ENCODE measurements at places on chromosomes 16 and 17.

DNA sequence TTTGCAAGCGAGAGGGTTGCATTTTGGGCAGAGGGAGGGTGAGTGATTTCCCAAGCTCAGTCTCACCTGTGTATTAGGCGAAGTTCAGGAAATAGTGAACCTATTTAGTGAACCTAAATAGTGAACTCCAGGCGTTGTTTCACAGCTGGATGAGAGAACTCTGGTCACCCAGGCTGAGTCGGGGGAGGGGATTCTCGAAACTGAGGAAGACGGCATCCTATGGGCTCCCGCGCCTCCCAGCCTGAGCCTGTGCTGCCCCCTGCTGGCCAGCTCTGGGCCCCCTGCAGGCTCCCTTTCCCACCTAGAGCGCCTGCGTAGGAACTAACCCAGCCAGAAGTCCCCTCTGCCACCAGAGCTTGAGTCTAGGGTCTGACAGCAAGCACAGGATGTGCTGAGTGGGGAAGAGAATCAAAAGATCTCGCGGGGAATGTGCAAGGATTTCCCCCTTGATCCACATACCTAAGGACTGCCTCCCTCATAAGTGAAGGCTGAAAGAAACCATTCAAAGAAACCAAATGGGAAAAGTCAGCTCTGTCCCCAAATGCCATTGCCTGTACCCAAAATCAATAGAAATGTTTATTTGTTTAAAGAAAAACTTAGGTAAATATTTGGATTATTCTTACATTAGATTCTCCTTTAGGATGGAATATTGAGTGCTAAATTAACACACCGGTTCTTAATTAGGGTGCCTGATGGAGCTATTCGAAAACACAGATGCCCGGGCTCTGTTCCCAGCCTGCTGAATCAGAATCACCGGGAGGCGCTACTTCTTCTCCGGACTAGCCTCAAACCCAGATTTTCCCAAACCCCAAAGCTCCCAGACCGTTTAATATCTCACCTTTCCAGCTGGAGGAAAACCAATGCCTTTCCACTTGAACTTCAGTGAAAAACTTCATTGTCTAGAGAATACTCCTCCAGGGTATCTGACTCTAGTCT, 14.8 kb upstream of the MARVELD3 start:
- no peak for DNase-seq

- no peak for DNase-seq
Measured at GRCh38 chr16:79097166-79097565, 503.4 kb downstream of the MAF start.

DNA sequence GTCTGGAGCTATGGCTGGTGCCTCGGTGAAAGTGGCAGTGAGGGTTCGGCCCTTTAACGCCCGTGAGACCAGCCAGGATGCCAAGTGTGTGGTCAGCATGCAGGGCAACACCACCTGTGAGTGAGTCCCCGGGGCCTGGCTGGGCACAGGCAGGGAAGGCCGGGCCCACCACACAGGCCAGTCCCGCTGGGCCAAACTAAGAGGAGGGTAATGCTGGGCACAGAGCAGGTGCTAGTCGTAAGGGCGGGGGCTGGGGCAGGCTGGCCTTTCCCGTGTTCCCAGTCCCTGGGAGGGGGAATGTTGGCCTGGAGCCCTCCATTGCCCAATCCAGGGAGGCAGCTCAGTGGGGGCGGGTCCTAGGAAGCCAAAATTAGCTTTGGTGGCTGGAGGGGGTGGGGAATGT, 2.5 kb downstream of the KIF1C start:
- no peak for DNase-seq

DNA sequence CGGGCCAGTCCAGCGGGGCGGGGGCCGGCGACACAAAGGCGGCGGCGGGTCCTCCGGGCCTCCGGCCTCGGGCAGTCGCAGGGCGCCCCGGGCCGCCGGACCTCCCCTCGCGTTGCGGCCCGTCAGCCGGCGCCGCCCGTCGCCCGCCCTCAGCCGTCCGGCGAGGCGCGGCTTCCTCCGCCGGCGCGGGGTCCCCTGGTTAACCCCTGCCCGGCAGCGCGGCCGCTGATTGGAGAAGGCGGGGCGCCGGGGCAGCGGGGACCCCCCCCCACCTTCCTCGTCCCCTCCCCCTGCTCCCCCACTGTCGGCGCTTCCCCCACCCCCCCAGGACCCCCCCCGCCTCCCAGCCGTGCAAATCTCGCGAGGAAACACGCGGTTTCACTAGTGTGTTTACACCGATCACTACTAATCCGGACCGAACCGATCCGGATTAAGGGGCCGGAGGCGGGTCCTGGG, at the start of gene TLK2:
TSS of gene TLK2 (plus strand) at position 402 of the 456 bp plus-strand sequence. CDS start 2,301 bp downstream, outside the sequence.
- no peak for DNase-seq

GRCh38 chr17:46151762-46152161, 41.5 kb downstream of the KANSL1 start:
- DNase-seq: no peak

GRCh38 chr16:30368792-30369090, 1.6 kb downstream of the TBC1D10B start:
- DNase-seq: no peak

GRCh38 chr17:14019186-14019956, 49.9 kb upstream of the COX10 start:
- DNase-seq: no peak

DNA sequence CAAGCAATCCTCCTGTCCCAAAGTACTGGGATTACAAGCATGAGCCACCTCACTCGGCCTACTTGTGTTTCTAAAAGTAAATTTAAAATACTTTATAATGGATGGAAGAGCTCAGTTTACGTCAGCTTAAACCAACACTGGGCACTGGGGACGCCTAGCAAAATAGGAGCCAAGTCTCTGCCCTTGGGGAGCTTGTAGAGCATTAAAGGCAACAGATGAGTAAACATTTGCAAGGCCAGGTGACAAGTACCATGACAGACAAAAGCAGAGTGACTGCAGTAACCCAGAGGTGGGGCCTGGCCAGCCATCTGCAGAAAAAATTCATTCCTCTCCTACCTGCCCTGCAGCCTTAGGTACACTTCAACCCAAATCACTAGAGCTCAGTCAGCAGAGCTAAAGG, 12.1 kb upstream of the NLK start:
- no peak for DNase-seq

- DNase-seq: no peak
Measured at GRCh38 chr17:1908699-1909309, 79.0 kb downstream of the RPA1 start.

DNA sequence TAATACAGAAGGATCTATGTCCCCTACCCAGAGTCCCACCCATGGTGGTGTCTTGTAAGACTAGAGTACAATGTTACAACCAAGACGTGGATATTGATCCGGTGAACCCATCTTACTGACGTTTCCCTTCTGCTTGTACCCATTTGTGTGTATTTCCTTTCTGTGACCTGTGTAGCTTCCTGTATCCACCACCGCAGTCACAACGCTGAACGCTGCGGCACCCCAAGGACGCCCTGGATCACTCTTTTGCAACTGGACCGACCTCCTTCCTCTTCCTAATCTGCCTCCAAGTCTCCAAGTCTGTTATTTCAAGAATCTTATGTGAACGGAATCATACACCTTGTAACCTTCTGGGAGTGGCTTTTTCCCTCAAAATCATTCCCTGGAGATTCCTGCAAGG, 33.5 kb upstream of the CBX4 start:
- DNase-seq: no peak

- DNase-seq: no peak
Measured at GRCh38 chr17:32495359-32496231, 8.8 kb downstream of the CDK5R1 start.

DNA sequence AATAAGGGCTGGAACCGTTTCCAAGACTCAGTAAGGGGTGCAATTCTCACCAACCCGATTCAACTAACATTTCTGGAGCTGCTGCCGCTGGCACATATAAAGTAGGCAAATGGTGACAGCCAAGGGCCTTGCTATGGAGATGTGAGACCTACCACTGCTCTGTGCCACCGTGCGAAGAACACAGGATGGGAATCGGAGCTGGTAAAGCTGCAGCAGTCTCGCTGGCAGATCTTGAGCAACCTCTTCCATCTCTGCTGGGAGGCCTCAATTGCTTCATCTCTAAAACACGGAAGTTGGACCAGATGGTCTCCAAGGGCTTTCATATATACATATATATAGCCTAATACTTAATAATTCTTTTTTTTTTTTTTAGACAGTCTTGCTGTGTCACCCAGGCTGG, 128.9 kb upstream of the RCVRN start:
- DNase-seq: no peak

DNA sequence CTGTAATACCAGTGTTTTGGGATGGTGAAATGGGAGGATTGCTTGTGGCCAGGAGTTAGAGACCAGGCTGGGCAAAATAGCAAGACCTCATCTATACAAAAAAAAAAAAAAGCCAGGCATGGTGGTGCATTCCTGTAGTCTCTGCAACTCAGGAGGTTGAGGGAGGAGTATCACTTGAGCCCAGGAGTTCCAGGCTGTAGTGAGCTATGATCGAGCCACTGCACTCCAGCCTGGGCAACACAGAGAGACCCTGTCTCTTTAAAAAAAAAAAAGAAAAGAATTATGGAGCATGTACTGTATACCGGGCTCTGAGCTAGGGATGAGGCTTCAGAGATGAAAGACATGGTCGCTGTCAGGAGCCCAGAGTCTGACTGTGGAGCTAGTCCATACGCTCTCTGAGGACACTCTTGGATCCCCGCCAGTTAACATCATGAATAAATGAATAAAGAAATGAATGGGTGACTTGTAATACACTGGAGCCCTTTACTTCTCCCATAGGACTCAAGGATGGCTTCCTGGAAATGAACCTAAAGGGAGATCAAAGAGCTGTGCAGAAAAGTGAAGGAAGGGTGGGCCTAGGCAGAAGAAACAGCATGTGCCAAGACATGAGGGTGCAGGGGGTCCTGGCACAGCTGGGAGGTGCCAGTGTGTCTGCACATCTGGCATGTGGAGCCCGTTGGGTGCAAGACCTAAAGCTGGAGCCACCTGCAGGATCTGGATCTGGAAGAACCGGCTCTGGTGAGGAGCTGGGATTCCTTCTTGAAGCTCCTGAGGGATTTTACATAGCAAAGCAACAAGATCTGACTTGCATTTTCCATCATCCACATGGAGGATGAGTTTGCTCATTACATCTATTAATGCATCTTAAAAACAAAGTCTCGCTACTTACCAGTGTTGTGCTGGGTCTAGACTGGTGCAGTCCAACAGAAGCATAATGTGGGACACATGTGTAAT, 120.4 kb downstream of the IRX3 start:
- DNase-seq: no peak

- DNase-seq: no peak
Measured at GRCh38 chr16:20377181-20377580, 24.7 kb upstream of the UMOD start.

Data from cortex of kidney (tissue), 1 donor.